ENCODE measurements at places on chromosomes 13 and 19.
A peak's percentile ranks its signal among the peaks of the same experiment; 100 is the strongest.

- no peak for DNase-seq
These were observed 18.4 kb downstream of the LEUTX start for GRCh38 chr19:39797083-39797482.

DNA sequence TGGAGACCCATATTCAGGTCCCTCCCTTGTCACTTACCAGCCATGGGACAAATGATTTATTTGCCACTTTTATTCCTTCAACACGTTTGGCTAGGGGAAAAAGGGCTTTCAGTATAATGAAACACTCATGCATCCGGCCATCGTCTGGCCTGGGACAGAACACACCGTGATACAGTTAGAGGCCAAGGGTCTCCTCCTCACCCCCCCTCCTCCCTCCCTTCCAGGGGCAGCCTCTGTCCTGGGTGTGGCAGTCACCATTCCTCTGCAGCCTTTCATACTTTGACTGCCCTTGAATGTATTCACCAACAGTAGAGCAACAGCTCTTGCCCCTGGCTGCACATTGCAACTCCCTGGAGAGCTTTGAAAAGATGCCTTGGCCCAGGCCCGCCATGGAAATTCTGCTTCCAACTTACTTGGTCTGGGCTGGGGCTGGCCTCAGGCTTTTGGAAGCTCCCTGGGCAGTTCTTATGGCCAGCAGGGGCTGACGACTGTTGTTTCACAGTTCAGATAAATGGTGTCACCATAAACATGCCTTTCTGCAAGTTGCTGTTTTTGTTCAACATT is 3.0 kb downstream of the PAK4 start:
- DNase-seq = no peak

- no peak for DNase-seq
These were observed 29.9 kb downstream of the PBX4 start for GRCh38 chr19:19588546-19588945.

GRCh38 chr19:58538257-58539168 is 5.4 kb upstream of the TRIM28 start:
- DNase-seq = no peak

DNA sequence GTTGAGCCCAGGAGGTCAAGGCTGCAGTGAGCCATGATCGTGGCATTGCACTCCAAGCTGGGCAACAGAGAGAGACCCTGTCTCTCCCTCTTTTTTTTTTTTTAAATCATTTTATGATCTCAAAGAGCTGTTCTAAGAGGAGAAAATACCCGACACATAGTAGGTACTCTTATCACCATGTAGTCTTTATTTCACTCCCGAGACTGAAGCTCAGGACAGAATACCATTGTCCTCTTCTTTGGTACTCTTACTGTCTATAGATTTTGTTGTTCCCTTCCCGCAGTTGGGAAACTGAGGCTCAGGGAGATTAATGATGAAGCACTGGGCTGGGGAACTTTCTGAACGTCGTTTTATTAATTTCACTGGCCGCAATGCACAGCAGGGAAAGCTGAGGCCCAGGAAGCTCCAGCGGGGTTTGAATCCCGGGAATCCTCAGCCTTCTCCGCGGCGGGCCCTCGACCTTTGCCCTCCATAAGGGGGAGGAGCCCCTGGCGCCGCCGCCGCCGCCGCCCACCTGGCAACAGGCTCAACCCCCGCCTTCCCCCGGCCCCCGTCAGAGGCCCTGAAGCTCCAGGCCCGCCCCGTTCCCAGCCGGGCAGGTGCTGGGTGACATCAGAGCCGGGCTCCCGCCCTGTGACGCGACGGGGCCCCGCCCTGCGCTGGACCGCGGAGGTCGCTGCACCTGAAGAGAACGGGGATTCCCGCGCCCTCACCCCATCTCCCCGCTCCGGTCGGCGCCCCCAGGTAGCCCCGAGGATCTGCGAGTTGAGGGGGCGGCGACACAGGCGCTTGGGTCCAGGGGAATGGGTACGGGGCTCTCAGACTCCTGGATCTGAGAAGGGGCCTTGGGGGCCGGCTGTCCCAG is 1.6 kb downstream of the MYH14 start:
- DNase-seq = no peak

DNA sequence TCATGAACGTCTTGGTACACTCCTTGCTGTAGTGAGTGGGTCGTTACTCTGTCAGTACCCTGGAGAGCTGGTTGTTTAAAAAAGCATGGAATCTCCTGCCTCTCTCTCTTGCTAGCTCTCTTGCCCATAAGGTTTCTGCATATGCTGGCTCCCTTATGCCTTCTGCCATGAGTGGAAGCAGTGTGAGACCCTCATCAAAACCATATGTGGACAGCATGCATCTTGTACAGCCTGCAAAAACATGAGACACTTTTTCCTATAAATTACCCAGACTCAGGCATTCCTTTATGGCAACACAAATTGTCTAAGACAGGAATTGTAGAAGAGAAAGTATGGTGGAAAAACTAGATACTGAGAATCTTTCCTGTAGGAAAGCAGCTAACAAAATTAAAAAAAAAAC is 516.3 kb downstream of the SLITRK6 start:
- no peak for DNase-seq

DNA sequence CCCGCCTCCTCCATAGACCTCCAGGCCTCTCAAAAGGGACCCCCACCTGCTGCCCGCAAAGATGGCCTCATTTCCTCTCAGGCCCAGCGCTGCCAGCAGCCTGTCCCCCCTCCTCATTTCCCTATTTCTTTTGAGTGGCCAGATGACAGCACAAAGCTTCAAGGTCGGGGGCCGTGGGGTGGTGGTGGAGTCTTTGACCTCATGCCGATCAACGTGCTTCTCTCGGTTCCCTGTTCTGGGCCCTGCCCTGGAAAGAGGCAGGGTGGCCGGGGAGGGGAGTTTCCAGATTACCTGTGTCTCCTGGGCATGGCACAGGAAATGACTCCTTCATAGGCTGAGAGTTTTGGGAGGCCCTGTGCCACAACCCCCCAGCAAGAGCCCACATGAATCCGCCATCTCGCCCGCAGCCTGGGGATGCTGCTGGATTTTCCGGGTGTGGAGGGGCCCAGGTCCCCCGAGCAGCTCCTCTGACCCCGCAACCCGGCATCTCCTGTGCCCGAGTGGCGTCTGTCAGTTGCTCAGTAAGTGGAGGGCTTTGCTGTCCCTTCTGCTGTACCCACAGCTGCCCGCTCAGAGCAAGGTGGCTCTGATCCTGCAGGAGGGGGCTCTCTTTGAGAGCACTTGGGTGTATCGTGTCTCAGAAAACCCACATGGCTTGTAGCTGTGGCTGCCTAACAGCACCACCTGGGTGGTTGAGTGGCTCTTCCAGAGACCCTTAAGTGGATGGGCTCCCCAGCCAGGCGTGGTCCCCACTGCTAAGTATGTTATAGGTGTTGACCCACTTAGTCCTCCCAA is 139.4 kb downstream of the SIPA1L3 start:
- DNase-seq = no peak

DNA sequence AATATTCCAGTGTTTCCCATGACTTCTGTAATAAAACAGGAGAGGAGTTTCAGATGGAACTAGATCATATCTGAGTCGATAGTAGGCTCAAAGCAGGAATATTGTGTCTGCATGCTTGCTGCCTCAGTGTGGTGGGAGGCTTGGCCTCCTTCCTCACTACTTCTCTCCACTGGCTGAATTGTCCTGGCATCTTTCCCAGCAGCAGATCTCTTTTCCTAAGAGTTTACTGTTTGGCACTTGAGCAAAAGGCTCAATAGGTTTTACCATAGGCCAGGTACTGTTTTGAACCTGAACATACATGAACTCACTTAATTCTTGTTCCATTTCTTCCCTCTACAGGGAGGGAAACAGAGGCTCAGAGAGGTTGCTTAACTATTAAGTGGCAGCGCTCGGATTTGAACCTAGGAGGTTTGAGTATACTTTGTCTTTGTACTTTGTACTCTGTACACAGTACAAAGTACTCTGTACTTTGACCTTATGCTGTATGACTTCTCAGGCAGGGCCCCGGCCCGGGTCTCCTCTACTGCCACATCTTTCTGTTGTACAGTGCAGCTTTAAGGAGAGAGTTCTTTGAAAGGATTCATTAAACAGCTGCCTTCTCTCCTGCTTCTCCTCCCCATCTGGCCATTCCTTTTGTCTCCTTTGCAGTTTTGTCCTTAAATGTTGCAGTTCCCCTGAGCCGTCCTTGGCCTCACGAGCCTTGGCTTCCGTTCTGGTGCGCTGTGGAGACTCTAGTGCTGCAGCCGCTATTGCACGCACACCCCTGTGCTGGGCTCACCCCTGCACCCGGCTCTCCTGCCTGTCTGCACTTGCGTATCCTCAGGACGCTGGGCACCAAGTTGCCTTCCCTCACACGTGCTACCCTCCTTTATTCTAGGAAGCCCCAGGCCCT is 8.1 kb downstream of the B3GLCT start:
- DNase-seq = peak; percentile 19

GRCh38 chr19:17125728-17126677 is 50.4 kb downstream of the MYO9B start:
- no peak for DNase-seq

DNA sequence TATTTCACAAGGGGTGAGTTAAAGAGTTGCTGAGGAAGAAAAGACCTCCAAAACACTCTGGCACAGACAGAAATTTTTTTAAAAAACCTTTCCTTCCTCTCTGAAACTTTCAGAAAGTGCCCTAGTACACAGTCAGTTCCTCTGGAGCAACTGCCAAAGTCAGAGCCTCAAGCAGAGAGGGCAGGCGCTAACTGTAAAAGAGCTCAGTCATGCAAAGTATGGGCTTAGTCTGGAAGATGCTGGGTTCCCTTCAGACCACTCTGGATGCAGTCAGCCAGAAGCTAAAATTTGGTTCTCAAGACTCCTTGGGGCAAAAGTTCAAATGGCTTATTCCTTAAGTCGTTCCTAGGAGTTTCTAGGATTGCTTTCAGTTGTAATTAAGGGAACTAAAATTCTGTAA is 671.6 kb downstream of the PCDH9 start:
- no peak for DNase-seq

DNA sequence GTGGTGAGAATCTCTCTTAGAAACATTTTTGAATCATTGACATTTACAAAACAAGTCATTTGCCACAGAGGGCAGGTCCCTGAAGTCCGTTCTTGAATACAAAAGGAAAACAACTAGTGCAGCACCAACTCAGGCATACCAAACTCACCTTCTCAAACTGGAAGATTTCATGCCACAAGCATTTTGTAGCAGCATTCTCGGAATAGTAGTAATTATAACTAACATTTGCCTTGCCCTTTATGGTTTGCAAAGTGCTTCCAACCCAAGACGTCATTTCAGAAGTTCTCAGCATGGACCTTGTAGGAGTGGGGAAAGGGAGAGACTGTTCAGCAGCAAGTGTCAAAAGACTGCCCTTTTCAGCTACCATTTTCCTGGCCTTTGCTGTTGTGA is 344.6 kb downstream of the RFC3 start:
- DNase-seq = no peak

DNA sequence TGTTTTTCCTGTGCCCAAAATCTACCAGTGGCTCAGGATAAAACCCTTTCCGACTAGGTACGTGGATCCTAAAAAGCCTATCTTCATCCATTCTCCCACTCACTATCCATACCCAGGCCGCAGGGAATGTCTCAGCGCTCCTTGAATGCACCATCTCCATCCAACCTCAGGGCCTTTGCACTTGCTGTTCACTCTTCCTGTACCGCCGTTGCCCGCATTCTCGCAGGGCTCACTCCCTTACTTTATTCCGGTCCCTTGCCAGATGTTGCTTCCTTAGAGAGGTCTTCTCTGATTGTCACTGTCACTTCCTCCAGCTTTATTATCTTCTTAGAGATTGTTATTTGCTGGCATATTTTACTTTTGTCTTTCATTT is 93.3 kb upstream of the ZNF536 start:
- no peak for DNase-seq

GRCh38 chr13:40340368-40341095 is 325.9 kb downstream of the FOXO1 start:
- DNase-seq = no peak

- DNase-seq = no peak
These were observed 654 bp downstream of the ZNF579 start for GRCh38 chr19:55579766-55580621.

GRCh38 chr13:99062593-99062992 is 84.7 kb upstream of the DOCK9 start:
- DNase-seq = no peak

DNA sequence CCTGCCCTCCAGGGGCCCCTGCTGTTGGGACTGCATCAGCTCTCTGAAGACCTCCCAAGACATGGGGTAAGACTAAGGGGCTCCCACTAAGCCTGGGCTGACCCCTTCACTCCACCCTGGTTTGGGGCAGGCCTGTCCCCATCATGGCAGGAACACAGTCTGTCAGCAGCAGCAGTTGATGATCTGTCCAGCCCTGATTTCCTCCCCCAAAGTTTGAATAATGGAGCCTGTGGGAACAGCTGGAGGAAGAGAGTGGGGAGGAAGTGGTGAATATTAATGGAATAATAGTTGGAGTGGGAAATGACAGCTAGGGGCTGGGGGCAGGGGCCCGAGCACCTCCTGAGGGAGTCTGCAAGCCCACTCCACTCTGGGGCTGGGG is 1.3 kb upstream of the B3GNT8 start:
- DNase-seq = no peak

GRCh38 chr19:51660975-51661600 is 14.5 kb upstream of the SIGLEC14 start:
- DNase-seq = no peak

- peak; percentile 30 for DNase-seq
These were observed 2506.4 kb downstream of the PCDH9 start for GRCh38 chr13:64723724-64724123.

- DNase-seq = no peak
These were observed 148.3 kb downstream of the PDS5B start for GRCh38 chr13:32734511-32734910.

GRCh38 chr13:49256841-49257240 is 9.1 kb downstream of the CDADC1 start:
- DNase-seq = peak; percentile 35

GRCh38 chr19:4037301-4037949 is 29.3 kb downstream of the ZBTB7A start:
- no peak for DNase-seq

- DNase-seq = peak; percentile 36
These were observed 99.0 kb upstream of the TSHZ3 start for GRCh38 chr19:31448221-31448657.

DNA sequence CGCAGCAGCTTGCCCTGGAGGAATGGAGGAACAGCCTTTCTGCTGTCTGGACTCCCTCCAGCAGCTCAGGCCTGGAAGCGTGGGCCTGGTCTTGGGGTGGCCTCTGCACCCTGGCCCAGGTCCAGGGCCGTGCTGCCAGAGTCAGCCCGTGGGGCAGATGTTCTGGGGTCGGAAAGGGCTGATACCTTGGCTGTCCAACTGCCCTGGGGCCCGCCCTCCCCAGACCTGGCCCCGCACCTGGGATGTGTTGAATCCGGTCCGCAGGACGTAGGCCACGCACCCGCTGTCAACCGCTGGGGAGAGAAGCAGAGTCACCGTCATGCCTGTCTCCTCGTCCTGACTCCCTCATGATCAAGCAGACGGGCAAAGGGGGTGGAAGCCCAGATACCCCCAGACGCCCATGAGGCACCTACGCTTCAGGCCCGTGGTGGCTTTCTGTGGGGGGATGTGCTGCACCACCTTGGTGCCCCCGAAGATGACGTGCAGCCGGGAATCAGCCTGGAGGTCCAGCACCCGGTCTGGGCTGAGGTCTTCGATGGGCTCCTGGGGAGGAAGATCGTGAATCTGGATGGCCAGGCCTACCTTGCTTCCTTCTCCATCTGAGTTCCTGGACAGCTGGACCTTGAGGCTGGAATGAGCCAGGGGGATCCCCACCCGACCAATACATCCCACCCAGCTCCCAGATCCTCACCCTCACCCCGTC is 7.7 kb downstream of the ATP13A1 start:
- no peak for DNase-seq
